Kidney glomerular epithelial cell (primary cell): ENCODE measurements at places on chromosomes 4 and X.

GRCh38 chr4:70734168-70734954 lies 12.6 kb downstream of the RUFY3 start:
- DNase-seq: peak; percentile 35

GRCh38 chr4:6373541-6374410 lies 98.6 kb downstream of the PPP2R2C start:
- no peak for DNase-seq

GRCh38 chr4:160745126-160745525 lies 1418.7 kb downstream of the FSTL5 start:
- no peak for DNase-seq

- DNase-seq: no peak
Measured at GRCh38 chr4:151631349-151631748, 129.5 kb downstream of the GATB start.

- no peak for DNase-seq
Measured at GRCh38 chr4:165931741-165932140, 58.7 kb downstream of the TLL1 start.

DNA sequence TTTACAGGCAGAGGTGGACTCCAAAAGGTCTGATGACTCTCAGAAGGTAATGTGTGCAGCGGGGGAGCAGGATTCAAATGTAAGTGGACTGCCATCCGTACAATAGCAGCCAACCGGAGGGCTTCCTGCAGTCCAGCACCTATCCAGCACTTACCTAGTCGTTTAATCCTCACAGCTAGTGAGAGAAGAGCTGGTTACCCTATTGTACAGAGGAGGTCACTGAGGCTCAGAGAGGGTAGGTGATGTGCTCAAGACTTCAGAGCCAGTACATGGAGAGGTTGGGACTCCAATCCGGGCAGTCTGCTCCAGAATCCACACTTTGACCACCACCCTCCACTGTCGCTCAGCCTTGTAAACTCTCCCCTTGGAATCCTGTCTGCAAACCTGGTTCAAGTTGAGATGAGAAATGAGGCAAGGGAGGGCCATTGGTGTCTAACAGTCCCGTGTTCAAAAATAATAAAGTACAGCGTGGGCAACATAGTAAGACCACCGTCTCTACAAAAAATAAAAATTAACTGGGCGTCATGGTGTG lies 22.5 kb upstream of the JAKMIP1 start:
- no peak for DNase-seq

DNA sequence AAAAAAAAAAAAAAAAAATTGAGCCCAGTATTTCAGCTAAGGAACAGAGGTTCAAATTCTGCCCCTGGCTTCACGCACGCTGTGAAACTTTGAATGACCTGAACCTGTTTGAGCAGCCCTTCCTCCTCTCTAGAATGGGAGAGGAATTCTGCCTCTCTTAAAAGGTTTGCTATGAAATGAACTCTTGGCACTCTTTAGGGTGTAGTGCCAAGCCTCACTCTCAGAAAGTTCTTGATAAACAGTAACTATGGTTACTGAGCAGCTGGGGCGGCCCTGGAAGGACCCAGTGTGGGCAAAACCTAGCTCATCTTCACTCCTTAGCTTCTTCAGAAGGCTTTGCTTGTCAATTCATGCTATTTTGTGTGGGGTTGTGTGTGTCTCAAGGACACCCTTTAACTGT lies 73.7 kb downstream of the GEMIN8 start:
- no peak for DNase-seq

- DNase-seq: peak; percentile 20
Measured at GRCh38 chr4:185096032-185096653, 46.9 kb upstream of the SLC25A4 start.

DNA sequence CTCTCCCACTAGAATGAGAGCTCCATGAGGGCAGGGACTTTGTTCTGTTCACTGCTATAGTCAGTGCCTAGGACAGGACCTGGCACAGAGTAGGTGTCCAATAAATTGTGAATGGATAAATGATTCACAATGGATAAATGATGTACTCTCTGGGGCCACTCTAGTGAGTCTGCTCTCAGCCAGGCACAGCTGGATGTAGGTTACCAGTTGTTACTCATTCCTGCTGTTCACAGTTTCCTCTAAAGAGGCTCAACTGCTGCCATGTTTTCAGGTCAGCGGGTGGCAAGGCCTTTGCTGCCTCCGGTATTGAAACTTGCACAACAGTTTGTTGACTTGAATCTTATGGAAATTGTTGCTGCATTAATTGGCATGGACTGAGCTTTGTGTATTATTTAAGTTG lies 99.1 kb downstream of the NHSL2 start:
- no peak for DNase-seq

DNA sequence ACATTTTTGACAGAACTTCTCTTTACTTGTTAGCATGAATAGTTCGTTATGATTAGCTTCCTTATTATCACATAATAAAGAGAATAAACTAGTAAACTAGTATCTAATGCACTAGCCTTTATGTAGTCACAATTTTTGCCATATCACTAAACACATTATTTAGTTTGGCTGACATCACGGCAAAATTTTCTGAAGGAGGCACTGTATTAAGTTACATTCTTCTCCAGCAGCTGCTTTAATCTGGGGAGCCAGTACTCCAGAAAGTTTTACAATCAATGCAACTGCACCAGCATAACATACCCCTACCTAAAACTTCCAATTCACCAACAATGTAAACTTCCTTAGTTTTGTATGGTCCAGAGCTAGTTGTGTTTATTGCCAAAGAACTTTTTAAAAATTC lies 87.8 kb downstream of the FIP1L1 start:
- DNase-seq: no peak

DNA sequence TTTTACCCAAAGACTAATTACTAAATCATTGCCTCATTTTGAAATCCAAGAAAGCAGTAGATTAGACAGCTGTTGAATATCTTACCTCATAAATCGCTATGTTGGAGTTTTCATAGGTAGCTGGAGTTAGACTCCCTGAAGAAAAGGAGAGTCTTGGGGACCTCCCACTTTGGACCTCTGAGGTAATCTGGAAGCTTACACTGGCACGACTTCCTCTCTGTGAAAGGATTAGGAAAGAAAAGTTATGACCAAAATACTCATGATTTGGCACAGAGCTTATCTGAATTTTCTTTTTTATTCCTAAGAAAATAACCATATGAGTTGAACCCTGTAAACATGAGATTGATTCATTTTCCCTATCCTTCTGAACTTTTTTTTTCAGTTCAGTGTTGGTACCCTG lies 40.6 kb downstream of the GUCY2F start:
- no peak for DNase-seq

- DNase-seq: no peak
Measured at GRCh38 chrX:120294651-120295050, 16.6 kb downstream of the TMEM255A start.

- DNase-seq: no peak
Measured at GRCh38 chr4:89610236-89610635, 226.7 kb downstream of the SNCA start.

GRCh38 chr4:81380437-81380836 lies 91.3 kb downstream of the RASGEF1B start:
- DNase-seq: no peak

- peak; percentile 60 for DNase-seq
Measured at GRCh38 chrX:15269618-15270521, at the start of gene ASB9. Gene ASB9 (minus strand): TSS chrX:15270083. CDS start chrX:15269874, 209 bp downstream.

DNA sequence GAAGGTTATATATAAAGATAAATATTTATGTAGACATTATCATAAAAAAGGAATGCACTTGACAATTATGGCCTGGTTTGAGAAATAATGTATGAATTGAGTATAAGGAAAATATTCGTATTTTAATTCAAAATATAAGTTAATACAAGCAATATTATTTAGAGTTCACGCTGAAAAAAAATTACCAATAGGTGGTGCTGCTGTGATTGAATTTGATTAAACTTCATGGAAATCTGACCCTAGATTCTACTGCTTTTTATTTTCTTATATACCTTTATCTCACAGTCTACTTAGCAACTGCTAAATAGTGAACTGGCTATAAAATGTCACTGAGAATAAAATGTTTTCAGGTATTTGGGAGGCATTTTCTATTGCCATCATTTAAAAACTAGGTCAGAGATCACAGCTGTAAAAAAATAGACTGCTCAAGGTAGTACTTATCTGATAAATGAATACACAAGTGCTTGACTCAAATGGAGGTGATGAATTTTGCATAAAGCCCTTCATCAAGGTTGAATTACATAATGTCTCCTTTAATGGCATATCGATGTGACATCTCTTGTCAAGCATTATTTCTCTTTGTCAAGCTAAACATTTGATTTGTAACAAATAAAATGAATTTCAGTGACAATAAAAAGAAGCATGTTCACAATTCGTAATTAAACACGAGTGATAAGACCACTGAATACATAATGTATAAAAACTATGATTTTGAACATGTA lies 1638.8 kb upstream of the PCDH7 start:
- no peak for DNase-seq

DNA sequence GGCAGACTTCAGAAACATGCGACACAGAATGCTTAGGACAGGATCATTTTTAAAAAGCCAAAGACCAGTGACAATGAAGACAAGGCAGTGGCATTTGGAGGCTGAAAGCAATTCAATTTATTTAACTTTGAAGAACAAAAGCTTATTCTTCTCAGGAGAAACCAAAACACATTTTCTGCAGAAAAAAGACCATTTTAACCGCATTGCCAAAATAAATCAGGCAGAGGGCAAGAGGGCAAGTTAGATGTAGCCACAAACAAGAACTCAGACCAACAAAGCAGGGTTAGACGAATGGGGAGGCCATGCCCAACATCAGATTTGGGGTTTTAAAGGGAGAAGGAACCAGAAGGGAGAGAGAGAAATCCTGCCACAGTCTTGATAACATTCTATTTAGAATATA lies 58.9 kb downstream of the RELL1 start:
- no peak for DNase-seq

DNA sequence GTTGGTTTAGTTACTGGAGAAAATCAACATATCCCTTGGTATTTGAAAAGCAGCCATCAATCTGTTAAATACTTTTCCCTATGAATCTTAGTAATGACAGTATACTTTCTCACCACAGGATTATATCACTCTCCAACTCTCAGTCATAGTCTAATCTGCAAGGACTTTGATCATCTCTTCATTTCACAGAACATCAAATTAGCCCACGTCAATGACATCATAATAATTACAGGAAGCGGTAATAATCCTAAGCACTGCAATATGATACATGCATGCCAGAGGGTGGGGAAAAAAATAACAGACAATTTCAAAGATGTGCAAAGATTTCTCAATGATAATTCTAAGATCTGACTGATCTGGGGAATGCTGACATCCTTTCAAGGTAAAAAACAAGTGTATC lies 404.1 kb downstream of the GPM6A start:
- DNase-seq: no peak

DNA sequence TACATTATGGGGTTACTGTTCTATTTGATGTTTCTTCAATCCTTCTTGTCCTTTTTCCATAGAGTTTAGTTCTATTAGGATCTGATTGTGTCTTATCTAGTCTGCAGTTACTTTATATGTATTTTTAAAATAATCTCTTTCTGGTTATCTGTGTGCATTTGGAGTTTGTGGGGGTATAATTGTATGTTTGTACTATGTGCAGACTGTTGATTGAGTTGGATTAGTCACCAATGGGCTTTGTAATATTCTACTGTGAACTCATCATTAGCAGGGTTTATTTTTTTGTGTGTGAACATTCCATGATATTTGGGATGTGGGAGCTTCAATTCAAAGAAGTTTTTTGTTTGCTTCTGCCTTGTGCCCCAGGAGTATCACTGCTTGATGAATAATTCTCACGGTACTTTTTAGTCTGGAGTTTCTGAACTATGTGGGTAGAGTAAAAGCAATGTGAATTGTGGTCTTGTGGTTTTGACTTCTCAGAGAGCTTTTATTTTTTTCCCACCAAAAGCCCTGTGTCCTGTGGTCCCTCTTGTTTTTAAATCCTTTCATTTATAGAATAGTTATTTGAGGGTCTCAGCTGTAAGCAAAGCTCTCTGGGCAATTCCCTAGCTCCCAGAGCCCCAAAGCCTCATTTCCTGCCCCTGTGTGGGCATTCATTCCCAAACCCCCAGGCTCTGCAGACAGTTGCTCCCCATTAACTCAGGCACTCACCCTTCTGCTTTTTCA lies 127.8 kb downstream of the PHKA2 start:
- peak; percentile 20 for DNase-seq

- DNase-seq: peak; percentile 72
Measured at GRCh38 chr4:131370846-131371245, 1778.2 kb upstream of the PCDH10 start.

DNA sequence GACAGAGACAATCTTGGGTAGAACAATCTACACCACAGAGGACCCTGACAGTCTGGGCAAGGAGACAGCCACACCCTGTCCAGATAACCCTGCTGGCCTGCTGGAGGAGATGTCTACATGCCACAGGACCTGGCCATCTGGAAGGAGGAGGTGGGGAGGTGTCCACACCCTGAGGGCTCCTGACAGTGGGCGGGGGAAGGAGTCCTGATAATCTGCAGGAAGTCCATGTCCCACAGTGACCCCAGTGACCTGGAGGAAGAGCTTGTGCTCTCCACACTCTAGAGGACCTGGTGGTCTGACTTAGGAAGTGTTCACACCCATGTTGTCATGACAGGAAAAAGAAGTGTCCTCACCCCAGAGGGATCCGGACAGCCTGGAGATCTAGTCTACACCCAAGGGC lies 5.5 kb downstream of the SUV39H1 start:
- no peak for DNase-seq

DNA sequence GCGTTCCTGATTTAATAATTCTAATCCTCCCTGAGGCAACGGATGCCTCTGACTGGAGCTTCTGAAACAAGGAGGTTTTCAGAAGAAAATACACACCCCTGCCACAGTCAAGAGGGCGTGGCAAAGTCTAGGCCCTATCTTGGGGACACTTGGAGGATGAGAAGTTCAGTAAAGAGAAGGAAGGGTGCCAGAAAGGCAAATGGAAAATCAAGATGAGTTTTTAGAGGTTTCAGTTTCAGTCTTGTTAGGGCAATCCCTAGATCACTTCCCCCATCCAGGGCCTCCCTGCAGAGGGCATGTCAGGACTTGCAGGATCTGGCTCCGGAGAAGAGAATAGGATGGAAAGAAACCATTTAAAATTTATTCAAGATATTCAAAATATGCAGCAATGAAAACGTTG lies 28.5 kb upstream of the FGF2 start:
- peak; percentile 76 for DNase-seq

DNA sequence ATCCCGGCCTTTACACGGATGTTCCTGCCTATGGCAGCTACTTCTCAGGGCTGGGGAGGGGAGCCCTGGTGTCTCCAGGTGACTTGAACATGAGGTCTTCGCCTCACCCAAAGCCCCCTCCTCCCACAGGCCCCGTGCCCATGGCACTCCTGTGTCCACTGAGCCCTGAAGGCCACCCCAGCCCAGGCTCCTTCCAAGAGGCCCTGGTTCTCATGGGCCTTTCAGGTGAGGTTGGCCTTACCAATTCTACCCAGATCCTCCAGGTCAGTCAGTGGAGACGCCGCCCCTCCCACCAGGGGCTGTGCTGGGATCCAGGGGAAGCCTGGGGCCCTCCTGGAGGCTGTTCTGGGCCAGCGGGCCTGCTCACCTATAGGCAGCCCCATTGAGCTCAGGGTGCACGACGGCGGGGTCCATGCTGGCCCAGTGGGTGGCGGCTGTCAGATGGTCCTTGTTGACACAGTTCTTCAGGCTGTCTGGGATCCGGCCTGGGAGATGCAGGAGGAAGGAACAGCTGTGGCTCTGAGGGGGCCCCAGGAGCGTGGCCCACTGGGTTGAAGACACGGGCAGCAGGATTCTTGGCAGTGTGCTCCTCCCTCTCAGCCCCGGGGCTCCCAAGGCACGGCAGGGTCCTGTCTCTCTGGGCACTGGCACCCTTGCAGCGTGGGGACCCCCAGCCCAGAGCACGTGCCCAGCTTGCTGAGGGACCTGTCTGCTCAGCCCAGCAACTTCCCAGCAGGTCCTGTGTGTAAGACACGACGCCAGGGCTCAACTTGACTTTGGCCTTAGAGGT lies 36.2 kb downstream of the CTBP1 start:
- no peak for DNase-seq

- no peak for DNase-seq
Measured at GRCh38 chrX:76987381-76987780, 459.8 kb upstream of the FGF16 start.
